Stimulated activated CD8-positive, alpha-beta memory T cell treated with anti-CD3 and anti-CD28 coated beads, Interleukin-2, amount 100 ng/mL, for 1 hour (primary cell): ENCODE measurements at places on chromosomes 12 and 14.

- DNase-seq: no peak
Observed at GRCh38 chr14:24297190-24297964, 2.2 kb downstream of the DHRS1 start.

DNA sequence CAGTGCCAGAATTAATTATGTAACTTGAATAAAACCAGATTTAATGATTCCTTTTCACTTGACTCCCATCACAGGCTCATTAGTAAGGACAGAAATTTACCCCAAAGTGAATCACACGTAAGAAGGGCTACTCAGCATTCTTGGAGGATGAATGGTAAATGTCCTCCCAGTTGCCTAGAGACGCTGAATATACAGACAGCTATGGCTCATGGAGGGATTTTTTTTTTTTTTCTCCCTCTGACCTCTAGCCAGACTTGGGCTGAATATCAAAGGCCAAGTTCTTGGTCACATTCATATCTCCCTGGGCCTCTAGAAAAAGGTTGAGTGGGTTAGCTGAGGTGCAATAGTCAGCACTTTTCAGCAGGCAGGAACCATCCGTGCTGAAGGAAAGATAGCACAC lies 77.5 kb downstream of the PHLDA1 start:
- DNase-seq: no peak

- no peak for DNase-seq
Observed at GRCh38 chr14:63011623-63012022, 33.6 kb downstream of the KCNH5 start.

DNA sequence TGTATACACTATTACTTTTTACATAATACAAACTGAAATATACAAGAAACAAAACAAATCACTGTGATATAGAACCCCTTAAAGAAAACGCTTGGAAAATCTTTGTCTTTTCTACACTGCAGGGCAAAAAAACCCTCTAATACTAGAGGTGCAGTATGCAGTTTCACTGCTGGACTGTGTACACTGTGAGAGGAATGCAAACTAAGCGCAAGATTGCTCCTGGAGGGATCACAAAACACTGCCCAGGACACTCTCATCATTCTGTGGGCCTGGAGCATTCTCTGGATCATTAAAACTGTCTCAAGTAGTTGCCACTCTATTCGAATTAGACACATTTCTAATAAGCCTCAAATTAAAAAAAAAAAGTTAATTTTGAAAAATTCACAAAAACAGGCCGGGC lies 217.6 kb downstream of the MED13L start:
- no peak for DNase-seq

DNA sequence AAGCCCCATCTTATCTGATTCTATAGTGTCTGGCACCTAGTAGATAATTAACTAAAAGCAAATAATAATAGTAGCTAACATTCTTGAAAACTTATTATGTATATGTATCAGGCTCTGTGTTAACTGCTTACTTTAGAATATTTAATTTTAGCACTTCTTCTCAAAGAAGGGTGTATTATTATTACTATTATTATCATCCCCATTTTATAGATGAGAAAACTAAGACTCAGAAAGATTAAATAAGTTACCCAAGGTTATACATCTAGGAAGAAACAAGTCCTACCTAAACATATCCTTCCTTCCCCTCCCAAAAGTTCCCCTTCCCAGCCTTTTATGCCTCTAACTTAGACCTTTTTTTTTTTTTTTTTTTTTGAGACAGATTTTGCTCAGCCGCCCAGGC lies 61.4 kb downstream of the UBR7 start:
- no peak for DNase-seq

DNA sequence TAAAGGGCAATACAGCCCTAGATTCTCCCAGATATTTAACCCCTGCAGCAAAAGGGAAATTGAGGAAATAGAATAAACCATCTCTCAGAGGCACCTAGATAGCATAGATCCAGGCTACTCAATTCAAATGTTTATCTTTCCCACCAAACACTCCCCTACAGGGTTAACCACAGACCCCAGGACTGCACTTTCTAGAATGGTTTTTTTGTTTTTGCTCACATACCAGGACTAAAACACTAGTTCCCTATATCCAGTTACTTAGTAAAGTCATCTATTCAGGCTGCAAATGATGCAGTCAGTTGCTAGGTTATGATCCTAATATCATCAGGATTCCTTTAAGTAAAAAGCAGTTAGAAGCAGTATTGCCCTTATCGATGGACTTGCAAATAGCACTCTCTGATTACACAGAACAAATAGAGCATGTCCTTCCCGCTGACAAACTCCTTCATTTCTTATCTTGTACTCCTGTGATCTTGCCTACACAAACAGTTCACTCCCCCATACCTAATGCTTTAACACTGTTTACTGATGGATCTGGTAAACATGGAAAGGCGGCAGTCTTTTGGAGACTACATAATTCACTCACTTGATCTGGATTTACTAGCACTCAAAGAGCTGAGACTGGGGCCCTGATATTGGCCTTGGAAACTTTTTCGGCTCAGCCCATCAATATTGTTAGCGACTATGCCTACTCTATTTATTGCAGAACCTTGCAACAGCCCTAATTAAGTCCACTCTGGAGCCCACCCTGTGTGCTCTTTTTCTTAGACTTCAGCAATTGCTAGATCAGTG lies 257.2 kb upstream of the DIO2 start:
- DNase-seq: no peak

DNA sequence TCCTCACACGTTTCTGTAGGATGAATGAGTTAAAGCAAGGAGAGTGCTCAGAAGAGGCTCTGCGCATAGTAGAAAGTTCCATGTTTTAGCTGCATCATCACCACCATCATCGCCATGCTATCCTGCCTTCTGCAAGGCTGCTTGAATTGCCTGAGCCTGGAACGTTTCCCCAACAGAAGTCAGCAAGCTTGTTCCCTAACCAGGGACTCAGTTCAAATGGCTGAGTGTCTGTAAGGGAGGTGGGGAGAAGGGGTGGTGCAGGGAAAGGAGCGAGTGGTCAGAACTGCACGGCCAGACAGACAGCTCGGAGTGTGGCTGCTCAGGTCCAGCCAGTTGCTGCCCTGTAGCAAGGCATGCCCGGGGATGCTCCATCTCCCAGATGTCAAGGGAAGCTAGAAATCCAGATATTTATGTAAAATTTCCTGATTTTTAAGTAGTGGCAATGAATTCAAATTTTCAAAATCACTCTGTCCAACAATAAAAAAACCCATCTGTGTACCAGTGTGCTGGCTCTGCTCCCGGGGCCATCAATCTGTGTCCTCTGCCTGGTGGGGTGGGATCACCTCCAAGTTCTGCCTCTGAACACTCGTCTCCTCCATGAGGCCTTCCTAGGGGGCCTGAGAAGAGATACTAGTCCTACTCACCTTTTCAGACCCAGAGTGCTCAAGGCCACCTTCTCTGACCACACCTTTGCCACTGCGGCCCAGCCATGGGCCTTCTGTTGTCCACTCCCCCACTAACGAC lies 162.7 kb downstream of the FOXN3 start:
- DNase-seq: no peak

DNA sequence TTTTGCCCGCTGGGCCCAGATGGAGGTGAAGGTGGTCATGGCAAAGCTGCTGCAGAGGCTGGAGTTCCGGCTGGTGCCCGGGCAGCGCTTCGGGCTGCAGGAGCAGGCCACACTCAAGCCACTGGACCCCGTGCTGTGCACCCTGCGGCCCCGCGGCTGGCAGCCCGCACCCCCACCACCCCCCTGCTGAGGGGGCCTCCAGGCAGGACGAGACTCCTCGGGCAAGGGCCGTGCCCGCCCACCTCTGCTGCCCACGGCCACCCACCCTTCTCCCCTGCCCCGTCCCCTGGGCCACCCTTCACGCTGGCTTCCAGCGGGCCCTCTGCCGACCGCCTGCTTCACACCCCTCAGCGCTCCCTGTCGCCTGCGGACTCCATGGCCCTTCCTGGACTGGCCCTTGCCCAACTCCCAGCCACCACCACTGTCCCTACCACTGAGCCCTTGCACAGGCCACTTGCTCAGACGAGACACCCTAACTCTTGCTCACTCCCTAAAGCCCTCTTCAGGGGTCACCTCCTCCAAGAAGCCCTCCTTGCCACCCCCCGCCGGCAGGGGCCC lies 42.5 kb downstream of the CYP46A1 start:
- DNase-seq: no peak

- no peak for DNase-seq
Observed at GRCh38 chr12:115866909-115867525, 410.5 kb downstream of the MED13L start.

DNA sequence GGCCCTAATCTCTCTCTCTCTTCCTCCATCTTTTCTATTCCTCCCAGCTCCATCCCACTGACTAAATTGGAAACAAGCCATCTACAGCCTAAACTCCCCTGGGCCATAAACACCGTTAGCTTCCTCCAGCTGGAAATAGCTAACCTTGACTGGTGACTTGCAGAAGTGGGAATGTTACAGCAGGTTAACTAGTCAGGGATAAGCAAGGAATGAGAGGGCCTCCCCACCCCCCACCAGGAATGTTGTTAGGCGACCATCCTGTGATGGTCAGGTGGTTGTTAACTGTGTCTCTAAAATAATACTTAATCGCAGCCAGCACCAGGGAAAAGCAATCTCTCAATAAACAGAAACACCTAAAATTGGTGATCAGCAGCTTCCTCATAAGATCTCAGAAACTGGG lies 40.8 kb downstream of the MIS18BP1 start:
- no peak for DNase-seq

DNA sequence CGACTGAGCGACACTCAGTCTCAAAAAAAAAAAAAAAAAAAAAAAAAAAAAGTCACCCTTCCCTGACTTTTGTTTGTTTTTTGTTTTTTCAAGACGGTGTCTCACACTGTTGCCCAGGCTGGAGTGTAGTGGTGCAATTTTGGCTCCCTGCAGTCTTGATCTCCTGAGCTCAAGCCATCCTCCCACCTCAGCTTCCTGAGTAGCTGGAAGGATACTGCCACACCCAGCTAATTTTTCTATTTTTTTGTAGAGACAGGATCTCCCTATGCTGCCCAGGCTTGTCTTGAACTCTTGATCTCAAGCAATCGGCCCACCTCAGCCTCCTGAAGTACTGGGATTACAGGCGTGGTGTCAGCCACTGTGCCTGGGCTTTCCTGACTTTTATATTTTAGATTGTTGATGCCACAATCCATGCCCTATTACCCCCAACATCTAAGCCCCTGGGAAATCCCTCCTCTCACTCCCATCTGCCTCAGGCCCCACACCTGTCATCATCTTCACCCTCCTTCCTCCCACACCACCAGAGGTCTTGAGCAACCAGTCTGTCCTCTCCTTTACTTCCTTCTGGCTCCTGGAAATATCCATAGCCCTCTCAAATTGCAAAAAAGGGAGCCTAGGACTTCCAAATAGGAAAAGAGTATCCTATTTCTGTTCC lies 7.8 kb downstream of the IKZF4 start:
- no peak for DNase-seq

DNA sequence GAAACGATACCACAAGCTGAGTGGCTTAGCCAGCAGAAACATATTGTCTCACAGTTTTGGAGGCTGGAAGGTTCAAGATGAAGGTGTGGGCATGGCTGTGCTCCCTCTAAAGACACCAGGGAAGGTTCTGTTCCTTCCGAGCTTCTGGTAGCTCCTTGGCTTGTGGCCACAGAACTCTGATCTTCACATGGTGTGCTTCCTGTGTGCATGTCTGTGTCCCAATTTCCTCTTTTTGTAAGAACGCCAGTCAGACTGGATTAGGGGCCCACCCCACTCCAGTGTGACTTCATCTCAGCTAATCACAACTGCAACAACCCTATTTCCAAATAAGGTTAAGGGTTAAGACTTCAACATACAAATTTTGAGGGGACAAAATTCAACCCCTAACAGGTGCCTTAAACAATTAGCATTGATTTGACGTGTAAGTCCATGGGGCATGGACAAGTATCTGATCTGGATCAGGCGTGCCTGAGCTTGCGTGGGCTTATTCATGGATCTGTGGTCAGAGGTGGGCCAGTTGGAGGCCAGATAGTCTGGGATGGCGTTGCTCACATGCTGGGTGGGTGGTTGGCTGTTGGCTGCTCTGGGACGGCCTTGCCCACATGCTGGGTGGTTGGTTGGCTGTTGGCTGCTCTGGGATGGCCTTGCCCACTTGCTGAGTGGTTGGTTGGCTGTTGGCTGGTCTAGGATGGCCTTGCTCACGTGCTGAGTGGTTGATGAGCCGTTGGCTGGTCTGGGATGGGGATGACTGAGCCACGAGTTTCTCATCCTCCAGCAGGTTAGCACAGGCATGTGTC lies 88.5 kb downstream of the LGMN start:
- DNase-seq: no peak

GRCh38 chr12:5063149-5063548 lies 19.5 kb downstream of the KCNA5 start:
- no peak for DNase-seq
